ENCODE measurements at places on chromosomes 2 and 18.

DNA sequence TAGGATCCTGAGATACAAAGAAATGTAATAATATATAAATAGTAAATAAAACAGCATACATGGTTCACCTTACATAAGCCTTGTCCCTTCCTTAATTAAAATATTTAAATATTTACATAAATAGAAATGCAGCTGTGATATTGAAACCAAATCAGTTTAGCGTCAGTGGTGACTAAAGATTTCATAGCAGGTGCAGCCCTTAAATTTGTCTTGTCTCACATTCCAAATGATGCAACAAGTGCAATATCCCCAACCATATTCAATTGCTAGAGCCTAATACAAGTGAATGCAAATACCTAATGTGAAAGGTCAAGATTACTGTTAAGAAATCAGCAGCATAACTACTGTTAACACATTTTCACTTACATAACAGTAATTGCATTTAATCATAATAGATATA lies 539.5 kb downstream of the NYAP2 start:
- DNase-seq = no peak

DNA sequence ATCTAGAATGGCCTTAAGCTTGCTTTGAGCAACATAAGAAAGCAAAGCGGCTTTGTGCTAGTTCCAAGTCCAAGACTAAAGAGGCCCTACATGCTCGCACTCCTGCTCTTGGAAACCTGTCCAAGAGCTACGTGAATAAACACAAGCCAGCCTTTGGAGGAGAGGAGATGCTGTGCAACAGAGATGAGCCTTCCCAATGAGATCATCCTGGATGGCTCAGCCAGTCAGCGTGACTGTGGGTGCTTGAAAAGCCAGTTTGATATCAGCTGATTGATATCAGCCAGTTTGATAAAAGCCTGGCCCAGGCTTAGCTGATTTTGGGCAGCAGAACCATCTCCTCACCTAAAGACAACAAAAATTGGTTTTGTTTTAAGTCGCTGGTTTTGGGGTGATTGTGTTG lies 481.0 kb upstream of the DSEL start:
- DNase-seq = no peak

- DNase-seq = peak; percentile 78
These were observed 683 bp downstream of the STK39 start for GRCh38 chr2:168246483-168247340.

- no peak for DNase-seq
These were observed 91.0 kb downstream of the TMEM185B start for GRCh38 chr2:120132190-120132589.

GRCh38 chr2:232363784-232364615 lies 14.6 kb upstream of the ALPP start:
- DNase-seq = no peak

DNA sequence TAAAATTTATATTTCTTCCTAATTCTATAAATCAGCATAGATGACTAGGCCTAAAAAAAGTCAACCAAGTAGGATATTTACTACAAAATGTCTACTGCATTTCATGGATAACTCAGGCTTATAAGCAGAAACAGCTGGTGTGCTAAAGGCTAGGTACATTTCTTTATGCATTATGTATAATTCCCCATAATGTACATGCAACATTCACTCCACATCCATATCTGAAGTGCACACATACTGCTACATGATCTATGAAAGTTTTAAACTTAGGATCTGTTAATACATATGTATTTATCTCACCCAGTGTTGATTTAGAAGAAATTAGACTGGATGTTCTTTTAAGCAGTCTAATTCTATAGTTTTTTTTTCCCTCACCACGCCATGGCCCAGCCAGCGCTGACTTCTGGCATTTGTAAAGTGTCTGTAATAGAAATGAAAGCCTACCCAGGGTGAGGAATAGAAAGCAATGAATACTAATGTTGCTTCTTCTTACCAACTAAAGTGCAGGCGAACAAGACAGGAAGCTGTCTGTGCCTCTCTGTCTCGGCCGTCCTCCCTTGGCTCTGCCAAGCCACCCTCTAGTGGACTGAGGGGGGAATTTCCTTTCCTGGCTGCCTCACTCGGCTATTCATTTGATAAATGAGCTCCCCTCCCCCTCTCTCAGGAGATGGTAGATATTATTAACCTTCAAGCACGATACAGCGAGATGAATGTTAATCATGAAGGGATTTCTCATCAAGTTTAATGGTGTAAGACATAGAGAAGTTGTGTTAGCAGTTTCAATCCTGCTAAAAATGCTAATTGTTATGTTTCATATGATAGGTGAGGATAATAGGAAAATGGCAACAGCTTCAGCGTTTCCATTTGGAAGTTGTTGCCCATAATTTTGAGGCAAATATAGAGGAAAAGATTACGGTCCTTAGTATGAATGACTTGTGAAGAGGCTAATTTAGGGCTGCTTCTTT lies 384.5 kb downstream of the MTX2 start:
- DNase-seq = no peak

GRCh38 chr2:2762166-2762908 lies 431.3 kb upstream of the MYT1L start:
- DNase-seq = no peak

GRCh38 chr2:219595256-219595655 lies 2.4 kb upstream of the STK11IP start:
- DNase-seq = no peak

Measured in naive B cell (primary cell).